ENCODE measurements at places on chromosomes 4 and X.

DNA sequence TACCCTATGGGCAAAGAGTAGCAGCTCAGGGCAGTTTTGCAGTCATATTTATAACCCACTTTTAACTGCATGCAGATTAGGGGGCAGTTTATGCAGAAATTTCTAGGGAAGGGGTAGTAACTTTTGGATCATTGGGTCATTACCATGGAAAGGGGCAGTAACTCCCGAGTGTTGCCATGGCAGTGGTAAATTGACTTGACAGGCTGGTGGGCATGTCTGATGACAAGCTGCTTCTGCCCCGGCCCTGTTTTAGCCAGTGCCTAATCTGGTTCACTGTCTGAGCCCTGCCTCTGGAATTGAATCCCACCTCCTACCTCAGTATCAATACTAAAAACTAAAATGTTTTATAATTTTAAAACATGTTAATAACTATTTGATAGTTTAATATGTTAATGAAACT is 362.1 kb upstream of the ATOH1 start:
- no peak for DNase-seq

DNA sequence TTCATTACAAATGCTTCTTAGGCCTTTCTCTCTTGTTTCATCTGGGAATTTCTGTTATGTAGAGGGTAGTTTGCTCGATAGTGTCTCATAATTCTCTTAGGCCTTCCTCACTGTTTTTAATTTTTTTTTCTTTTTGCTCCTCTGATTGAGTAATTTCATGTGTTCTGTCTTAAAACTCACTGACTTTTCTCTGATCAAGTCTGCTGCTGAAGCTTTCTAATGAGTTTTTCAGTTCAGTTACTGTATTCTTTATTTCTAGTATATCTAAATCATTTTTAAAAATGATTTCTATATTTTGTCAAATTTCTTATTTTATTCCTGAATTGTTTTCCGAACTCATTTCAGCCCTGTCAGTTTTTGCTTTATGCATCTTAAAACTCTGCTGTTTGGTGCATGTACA is 228.0 kb downstream of the MID1IP1 start:
- no peak for DNase-seq

- DNase-seq, result peak; percentile 7
Observed at GRCh38 chr4:1590244-1590643, 93.9 kb downstream of the FAM53A start.

DNA sequence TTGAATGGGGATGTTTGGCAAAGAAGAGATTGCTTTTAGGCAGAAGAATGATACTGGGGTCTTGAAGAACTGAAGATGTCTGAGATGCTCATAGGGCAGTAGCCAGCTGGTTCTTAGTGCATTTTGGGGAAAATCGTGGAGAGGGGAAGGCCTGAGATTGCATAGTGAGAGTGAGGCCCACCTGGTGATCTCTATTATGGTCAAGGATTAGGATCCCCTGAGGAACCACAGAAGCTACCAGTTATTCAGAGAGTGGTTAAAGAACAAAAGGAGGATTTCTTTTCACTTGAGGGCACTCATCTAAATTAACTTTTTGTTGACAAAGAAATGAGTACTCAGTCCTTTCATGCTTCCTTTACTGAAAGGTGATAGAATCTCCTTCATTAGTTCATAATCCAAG is 271.3 kb upstream of the HAND2 start:
- no peak for DNase-seq

GRCh38 chr4:72567821-72568675 is 973 bp downstream of the ADAMTS3 start:
- peak; percentile 89 for DNase-seq

DNA sequence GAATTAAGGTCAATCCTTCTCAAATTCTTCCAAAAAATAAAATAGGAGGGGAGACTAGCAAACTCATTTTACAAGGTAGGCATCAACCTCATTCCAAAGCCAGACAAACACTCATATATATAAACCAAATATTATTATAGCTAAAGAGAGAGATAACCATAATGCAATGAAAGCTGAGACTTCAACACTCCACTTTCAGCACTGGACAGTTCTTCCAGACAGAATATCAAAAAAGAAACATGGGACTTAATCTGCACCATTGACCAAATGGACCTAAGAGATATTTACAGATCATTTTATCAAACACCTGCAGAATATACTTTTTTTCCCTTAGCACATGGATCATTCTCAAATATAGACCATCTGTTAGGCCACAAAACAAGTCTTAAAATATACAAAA is 15.5 kb upstream of the EDA2R start:
- no peak for DNase-seq

DNA sequence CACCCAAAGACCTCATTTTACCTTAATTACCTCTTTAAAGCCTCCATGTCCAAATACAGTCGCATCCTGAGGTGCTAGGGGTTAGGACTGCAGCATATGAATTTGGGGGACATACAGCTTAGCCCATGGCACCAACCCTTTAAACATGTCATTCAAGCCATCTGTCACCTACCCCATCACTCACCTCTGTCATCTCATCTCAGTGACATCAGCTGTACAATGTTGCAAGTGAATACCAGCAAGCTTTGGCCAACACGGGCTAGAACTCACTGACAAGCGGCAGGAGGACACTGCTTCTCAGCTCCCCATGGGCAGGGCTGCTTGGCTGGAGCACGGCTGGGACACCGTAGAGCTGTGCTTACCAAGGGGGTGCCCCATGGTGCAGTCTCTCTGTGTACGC is 107.5 kb downstream of the STK32B start:
- DNase-seq, result no peak

DNA sequence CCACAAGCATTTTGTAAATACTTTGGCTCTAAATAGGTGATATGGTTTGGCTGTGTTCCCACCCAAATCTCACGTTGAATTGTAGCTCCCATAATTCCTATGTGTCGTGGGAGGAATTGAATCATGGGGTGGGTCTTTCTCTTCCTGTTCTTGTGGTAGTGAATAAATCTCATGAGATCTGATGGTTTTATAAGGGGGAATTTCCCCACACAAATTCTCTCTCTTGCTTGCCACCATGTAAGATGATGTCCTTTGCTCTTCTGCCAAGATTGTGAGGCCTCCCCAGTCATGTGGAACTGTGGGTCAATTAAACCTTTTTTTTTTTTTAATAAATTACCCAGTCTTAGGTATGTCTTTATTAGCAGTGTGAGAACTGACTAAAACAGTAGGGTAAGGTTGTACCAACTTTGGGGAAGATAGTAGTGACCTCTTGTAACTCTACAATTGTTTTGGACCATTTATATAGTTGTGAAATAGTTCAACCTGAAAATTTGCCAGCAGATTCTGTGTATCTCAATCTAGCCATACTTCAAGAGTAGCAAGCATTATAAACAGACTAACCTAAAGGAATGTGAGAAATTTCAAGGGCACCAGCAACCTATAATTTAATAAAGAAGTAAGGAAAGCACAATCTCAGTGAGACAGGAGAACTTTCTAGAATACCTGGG is 727.8 kb downstream of the GRID2 start:
- DNase-seq, result no peak

DNA sequence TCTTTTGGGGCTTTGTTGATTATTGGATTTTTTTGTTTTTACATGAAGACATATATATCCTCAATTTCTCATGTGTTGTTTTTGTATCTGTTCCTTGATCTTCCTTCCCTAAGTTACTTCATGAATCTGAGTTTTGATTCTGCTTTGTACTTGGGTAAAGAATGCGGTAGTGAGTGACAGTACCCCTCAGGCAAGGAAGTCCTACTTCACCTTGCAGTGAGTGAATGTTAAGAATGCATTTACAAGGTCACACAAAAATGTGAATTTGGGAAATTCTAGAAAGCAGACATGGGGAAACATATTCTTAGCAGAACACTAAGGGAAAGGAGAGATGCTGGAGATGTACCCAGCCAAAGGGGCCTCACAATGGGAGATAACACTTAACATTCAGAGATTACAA is 373.1 kb upstream of the LCORL start:
- no peak for DNase-seq

DNA sequence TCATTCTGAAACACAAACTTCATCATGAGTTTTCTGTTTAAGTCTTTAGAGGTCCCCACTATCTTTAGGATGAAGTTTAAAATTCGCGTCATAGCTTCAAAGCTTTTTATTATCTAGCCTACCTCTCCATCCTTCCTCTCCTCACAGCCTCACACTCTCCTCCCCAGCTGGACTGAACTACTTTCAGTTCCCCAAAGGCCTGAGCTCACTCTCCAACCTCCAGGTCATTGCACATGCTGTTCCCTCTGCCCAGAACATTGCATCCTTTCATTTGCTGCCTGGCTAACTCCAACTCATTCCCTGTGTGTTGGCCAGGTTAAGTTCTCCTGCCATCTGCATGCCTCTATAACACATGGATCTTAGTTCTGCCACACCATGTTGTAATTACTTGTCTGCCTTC is 2.9 kb upstream of the OTUD5 start:
- no peak for DNase-seq

DNA sequence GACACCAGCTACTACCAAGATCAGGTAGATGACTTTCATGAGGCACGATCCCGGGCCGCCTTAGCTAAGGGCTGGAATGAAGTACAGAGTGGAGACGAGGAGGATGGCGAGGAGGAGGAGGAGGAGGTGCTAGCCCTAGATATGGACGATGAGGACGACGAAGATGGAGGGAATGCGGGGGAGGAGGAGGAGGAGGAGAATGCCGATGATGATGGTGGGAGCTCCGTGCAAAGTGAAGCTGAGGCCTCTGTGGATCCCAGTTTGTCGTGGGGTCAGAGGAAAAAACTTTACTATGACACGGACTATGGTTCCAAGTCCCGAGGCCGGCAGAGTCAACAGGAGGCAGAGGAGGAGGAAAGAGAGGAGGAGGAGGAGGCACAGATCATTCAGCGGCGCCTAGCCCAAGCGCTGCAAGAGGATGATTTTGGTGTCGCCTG is 481 bp downstream of the UTP3 start:
- no peak for DNase-seq

DNA sequence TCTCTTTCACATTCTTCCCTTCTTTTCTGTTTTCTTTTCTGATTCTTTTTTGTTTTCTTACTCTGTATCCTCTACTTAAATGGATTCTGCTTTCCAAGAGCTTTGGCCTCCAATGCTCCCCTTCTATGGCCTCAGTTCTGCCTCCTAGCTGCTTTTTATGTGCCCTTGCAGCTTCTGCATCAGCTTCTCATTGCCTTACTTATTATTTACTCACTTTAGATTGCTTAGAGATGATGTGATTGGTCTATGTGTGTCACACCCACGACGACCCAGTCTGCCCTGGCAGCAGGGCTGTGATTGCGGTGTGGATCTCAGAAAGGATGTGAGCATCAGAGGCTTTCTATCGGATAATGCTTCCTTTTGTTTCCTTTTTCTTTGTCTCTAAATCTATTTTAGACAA is 71.8 kb upstream of the SMARCA5 start:
- no peak for DNase-seq

DNA sequence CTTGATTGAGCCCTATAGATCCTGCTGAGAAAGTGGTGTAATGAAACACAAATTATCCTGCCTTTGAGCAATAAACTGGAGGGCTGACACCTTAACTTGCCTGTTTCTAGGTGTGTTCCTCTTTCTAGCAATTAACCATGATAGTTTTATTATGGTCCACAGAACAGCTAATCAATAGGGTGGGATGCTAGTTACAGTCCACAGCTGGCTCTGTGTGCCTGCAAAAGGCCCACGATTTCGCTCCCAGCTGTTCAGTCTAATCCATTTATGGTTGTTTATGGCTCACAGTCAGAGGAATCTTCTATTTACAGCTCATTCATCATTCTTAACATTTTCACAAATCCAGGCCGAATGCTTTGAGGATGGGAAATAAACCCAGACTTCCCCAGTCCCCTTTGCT is 674.9 kb downstream of the SMARCA1 start:
- no peak for DNase-seq

DNA sequence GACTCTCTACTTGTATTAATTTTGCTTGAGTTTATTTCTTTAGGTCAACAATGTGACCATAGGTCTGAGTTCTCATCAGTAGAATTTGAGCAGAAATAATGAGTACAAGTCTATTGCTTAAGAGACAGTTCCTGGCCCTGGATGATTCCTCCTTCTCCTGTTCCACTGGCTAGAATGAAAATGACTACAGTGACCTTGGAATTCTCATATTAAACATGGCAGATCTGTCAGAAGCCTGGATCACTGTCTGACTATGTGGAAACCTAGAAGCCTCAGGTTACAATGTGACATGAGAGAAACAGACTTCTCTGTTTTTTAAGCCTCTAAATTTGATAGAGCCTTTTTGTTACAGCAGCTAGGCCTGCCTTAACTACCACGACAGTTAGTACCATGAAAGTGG is 82.9 kb upstream of the MED14 start:
- DNase-seq, result no peak

GRCh38 chr4:73421708-73422457 is 14.1 kb upstream of the AFP start:
- DNase-seq, result no peak

DNA sequence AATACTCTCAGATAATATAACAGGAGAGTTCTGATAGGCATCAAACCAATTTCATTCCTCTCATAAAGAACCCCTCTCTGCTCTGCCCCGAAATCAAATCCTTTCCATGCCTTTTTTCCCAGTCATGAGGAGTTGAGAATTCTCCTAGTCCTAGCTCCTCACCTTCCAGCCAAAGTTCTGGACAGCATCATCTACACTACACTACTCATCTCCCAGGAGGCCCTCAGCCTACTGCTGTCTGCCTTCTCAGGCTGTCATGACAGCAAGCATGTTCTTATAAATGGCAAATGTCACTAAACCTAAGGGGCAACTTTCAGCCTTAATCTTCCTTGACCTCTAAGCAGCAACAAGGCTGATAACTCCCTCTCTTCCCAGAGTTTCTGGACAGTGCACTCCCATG is 26.6 kb downstream of the MAPK10 start:
- DNase-seq, result no peak

DNA sequence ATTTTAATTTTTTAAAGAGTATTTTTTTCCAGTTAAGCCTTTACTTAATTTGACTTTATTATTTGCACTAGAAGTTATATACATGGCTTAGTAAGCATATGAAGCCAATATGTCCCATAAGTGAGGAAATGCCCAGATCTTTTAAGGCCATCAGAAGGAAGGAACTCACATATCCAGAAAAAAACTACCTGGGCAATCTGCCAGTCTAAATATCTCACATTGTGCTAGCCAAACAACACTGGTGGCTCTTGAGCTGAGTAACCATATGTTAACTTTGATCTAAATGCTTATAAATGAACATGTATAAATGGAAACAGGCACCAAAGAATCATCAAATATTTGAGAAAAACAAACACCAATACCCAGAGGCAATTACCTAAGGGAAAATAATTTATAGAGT is 138.6 kb upstream of the APOOL start:
- DNase-seq, result no peak
